ENCODE measurements at places on chromosomes 2 and 18.

DNA sequence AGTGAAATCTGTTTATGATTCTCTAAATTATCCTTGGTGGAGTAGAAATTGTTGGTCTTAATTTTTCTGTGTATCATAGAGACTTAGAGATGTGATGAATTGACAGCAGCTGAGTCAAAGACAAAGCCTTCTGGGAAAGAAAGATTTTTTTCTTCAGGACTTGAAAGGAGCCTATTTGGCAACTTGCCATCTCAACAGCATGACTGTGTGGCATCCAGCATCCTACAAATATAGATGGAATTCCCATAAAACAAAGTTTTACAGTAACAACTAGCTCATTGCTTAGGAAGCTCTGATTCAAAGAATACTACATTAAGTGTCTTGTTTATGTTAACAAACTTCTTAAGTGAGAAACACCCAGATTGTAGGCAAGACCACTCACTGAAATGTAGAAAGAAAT is 79.2 kb upstream of the SETBP1 start:
- DNase-seq = no peak

DNA sequence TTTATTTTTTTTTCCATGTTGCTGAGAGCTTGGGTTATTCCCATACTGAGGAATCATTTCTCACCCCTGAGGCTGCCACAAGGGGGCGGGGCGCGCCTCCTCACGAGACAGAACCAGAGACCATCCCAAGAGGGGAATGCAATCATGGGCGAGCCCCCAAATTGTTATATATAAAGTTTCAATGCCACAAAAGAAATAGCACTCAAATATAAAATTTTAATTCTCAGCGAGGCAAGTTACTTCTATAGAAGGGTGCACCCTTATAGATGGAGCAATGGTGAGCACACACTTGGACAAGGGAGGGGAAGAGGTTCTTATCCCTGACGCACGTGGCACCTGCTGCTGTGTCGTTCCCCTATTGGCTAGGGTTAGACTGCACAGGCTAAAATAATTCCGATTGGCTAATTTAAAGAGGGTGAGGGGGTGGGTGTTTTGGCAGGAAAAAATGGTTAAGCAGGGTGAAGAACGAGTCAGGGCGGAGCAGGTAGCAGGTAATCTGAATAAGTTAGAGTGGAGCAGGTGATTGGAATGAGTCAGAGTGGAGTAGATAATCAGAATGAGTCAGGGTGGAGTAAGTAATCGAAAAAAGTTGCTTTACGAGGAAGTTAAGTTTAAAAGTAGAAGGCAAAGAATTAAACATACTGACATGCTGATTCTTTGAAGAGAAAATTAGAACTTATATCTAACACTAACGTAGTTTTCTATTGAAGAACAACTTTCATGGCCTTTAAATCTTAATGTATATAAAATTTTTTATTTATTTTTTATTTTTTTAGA is 177.5 kb downstream of the MTCL1 start:
- DNase-seq = no peak

GRCh38 chr2:208359632-208359986 is 47.0 kb upstream of the PTH2R start:
- no peak for DNase-seq

DNA sequence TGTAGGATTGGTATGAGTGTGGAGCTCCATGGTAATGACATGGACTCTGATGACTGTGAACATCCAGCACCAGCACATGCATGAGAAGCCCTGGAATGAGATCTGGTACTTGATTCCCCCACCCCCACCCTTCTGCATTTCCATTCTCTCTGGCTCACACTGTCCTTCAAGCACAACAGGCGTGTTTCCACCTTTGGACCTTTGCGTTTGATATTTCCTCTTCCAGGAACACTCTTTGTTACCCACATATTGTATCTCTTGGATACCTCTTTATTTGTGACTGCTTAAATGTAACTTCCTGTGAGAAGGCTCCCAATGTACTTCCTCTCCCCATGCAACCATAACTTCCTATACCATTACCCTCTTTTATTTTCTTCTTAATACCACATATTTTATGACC is 263.8 kb downstream of the HNMT start:
- no peak for DNase-seq

- DNase-seq = no peak
Measured at GRCh38 chr18:36322408-36322728, 24.9 kb downstream of the FHOD3 start.

GRCh38 chr2:66699793-66700676 is 265.1 kb downstream of the MEIS1 start:
- no peak for DNase-seq

DNA sequence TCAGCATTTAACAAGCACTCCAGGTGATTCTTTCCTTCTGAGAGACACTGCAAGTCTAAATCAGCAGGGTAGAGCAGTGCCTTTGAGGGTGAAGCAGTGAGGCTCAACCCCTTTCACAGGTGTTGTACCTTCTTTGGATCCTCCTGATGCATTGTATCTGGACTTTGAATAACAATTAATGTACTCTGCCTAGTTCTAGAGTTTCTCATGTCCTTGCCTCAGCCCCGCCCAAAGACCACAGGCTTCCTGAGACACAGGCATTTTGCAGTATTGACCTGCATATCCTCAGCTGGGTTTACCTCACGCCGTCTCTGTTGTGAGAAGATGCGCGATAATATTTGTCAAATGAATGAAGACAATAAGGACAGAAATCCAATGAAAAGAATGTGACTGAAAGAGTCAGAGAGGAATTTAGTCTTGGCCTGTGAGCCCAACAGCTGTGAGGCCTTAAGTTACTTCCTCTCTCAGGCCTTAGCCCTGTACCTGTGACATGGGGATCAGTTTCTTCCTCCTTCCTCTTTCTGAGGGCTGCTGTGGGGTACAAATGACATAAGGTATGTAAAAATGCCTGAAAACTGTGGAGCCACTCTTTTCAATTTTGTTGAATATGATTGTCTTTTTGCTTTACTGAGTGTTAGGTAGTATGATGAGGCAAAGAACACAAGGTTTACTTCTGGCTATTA is 43.7 kb downstream of the WIPF1 start:
- no peak for DNase-seq

- DNase-seq = no peak
Measured at GRCh38 chr2:196287523-196287922, 116.1 kb upstream of the STK17B start.

DNA sequence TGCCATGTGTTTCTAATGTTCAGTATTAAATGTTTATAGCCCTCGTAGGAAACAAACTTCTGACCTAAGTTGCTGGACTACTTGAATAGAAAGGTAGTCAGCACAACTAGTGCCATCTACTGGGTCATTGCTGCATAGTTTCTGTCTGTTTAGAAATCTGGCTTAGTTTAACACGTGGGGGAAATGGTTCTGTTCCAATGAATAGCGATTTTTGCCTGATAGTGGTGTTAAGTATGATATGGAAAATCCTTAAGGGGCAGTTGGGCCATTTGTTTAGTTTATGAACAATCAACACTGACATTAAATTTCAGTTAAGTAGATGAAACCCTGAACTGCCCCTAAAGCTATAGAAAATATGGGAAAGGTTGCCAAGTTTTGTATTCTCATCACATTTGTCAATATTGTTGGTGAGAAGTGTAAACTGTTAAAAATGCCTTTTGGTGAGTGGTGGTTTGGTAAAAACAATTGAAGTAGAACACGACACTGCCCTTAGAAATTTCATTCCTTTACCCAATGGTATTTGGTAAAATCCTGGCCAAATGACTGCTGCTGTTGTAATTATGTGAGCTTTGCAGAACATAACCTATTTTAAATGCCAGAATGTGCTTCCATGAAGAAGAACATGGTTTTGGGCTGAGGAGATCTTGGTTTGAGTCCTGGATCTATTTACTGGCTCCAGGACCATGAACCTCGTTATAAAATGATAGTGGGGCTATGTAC is 13.2 kb downstream of the NABP1 start:
- peak; percentile 37 for DNase-seq

GRCh38 chr2:49306925-49307324 is 152.6 kb upstream of the FSHR start:
- no peak for DNase-seq

DNA sequence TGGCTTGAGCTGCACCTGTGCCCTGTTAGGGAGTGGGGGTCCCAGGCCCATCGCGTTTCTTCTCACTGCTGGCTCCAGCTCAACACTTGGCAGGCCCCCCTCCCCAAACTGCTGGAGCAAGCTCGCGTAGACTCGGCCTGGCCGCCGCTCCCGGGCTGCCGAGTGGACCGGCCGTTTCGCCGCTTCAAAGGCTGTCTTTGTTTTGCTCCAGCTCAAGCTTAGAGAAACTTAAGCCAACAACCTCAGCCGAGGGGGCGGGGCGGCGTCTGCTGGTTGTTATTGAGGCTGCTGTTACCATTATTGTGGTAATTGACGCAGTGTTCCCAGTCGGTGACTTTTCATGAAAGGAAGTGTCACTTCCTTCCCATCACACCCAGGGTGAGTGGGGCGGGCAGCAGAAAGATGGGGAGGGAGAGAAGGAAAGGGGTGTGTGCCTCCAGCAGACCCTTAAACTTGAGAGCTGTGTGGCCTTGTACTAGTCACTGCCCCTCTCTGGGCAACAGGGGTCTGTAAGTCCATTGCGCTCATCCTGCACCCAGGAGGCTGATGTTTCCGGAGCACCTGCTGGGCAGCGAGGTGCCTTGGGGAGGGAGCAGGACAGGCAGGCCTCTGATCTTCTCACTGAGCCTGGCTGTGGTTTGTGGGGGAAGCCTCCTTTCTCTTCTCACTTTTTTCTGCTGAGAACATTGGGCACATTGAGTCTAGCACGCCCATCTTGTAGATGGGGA is 2.1 kb downstream of the ARID5A start:
- DNase-seq = peak; percentile 91

DNA sequence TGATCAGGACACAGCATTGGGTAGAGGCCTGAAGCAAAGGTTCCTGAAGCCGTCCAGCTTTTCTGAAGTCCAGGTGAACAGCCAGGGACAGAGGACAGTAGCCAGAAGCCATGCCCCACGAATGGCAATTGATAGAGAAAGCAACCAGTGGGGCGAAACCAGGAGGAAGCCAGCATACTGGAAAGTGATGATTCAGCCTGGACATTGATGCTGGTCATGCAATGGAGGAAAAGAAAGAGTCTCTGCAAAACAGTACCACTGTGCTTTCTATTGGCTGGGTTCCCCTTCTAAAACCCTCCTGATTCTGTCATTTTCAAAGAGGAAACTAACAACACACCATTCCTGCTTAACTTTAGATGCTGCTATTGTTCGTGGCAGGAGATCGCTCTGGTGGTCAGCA is 221.4 kb upstream of the EPAS1 start:
- no peak for DNase-seq

DNA sequence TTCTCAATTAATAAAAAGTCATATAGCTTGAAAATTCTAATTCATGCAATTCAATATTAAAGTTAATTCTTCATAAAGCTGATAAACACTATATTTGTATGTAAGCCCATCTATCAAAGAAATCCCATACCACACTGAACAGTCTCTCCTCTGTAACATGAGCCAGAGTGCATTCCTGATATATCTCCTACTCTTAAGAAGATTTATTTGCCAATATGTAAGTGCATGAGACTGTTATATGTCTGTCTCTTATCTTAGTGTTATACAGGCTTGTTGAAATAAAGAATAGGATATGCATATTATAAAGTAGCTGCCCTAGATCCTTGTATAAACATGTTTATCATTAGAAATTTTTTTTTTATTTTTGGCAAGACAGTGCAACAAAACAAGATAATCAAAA is 40.4 kb upstream of the TTC32 start:
- no peak for DNase-seq

- DNase-seq = no peak
Measured at GRCh38 chr2:59301466-59302402, 1060.6 kb upstream of the FANCL start.

DNA sequence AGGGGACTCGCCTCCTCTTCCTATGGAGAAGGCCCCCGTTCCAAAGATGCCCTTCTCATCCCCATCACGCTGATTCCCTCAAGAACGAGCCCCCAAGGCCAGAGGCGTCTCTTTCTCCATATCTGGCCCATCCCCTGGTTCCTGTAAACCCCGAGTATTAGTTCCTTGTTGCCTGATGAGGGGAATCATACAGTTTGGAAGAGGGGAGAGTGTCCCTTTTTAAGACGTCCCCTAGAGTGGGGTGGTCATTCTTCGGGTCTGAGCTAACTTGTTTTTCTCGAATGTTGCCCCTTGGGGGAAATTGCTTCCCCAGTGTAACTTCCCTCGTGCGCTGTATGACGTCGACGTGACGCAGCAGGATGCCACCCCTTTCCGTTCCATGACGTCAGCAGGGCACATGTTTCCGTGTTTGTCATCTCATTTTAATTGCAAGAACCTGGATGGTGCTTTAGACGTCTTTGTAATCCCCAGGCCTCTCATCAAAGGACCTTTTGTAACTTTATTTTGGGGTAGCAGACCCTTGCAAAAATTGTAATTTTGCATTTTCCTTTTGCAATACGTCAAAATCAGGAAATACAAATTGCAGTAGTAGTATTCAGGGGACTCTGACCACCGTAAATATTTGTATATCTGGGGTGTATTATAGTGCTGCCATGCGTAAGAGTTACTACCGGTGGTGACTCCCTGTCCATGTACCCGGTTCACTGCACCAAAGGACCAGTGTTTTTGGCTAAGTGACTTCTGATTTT is 569 bp downstream of the BABAM2 start:
- DNase-seq = peak; percentile 76

DNA sequence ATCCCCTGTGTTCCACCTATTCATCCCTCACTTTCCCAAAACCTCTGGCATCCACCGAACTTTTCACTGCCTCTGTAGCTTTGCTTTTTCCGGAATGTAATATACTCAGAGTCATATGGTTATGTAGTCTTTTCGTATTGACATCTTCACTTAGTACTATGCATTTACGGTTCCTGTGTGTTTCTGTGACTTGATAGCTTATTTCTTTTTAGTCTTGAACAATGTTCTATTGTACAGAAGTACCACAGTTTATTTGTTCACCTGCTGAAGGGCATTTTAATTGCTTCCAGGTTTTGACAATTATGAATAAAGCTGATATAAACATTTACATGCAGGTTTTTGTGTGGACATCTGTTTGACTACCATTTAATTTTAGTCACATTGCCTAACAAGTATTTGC is 154.7 kb upstream of the DOK6 start:
- no peak for DNase-seq

GRCh38 chr18:27558388-27559155 is 373.5 kb upstream of the CHST9 start:
- DNase-seq = no peak

GRCh38 chr18:54479365-54479764 is 111.7 kb upstream of the DYNAP start:
- no peak for DNase-seq

- DNase-seq = peak; percentile 70
Measured at GRCh38 chr2:27735263-27735904, 36.1 kb upstream of the MRPL33 start.

DNA sequence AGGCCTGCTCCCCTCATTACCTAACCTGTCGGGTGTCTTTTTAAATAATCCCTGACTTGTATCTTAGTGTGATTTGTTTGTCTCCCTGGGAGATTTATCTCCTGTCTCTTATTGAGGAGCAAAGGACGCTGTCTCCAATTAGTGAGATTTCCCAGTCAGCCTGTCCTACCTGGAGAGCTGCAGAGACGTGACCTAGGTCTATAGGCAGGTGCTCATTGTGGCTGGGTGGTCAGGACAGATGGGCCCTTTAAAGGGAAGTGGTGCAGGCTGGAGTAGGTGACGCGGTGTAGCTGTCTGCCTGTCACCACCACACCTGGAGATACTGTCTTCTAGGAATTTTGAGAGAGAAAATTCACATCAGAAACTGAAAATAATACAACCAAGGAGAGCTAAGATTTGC is 28.0 kb downstream of the PLB1 start:
- DNase-seq = no peak

Measured in stimulated activated naive CD8-positive, alpha-beta T cell treated with anti-CD3 and anti-CD28 coated beads, Interleukin-15, amount 100 ng/mL, for 72 hours (primary cell).